ENCODE measurements at places on chromosomes 1 and 21. TPM values are rescaled to one million over a fixed set of nuclear protein-coding genes. Genes with fewer than 3 reads are reported as not detected.

- no peak overlapping the region for H3K4me3 ChIP-seq
- no peak overlapping the region for H3K27ac ChIP-seq
- H3K36me3 ChIP-seq = no peaks in the 10 kb centered on the region
- H3K27me3 ChIP-seq = peaks cover 10% of the 10 kb centered on the region
- no peak for DNase-seq
Observed at GRCh38 chr21:42819861-42820615, 59.3 kb downstream of the WDR4 start.

DNA sequence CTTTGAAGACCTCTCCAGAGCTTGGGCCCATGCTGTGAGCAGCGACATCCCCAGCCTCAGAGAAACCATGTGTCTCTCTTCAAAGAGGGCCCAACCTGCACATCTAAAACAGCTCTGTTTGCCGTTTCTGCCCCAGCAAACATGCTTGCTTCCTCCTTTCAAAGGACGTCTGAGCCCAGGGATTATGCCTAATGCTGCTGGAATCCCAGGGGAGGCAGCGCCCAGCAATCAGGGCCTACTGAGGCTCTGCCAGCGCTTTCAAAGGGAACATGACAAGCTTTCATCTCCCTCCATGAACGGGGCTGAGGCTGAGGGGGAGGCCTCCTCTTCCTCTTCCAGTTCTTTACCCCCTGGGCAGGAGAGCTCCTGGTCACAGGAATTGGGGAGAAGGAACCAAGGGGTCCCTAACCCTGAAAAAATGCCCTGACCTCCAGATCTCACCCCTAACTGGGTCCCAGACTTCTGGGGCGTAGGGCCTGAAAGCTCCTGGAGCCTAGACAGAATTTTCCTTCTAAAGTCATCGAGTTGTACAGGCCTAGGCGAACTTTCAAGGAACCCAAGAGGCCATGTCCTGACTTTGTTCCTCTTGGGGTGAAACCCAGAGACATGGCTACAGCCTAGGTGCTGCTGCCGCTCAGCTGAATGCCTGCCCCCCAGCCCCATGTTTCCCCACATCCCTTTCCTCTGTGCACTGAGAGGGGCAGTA is 13.4 kb upstream of the ASCL5 start:
- H3K4me3 ChIP-seq = no peak overlapping the region
- H3K27ac ChIP-seq = no peak overlapping the region
- no peaks in the 10 kb centered on the region for H3K27me3 ChIP-seq
- DNase-seq = no peak
- peaks cover 14% of the 10 kb centered on the region for H3K36me3 ChIP-seq
- no peaks in the 10 kb centered on the region for H3K4me1 ChIP-seq

EPRS1 gene
- 51.8 TPM for polyA plus RNA-seq

DYRK3 gene
- not detected for polyA plus RNA-seq

DNA sequence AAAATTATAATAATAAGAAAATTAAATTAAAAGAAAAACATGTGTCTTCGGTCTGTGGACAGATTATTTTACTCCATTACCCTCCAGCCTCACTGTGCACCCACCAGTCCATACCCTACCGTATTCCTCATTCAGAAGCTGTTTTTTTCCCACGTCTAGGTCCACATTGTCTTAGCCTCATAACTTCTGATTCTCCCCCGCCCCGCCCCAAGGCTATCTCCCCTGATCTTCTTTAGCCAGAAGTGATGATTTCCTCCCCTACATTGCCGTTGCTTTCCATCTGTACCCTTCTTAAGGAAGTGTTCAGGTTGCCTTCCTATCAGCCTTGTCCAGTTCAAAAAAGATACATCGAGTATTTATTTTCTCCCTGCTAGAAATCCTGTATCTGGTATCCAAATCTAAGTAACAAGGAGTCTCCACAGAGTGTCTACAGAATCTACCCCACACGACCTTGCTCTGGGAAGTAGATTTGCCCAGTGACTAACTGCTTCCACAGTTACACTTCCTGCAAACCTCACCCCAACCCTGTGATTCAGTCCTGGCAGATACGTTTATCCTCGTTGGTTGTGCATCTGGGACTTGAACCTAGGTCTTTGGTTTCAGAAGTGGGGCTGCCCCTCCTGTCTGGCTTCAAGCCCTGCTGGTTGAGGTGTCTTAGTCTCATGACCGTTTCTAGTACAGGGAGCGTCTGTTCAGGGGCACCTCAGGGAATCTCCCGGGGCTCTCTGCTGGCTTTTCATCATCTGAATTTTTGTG is 470.2 kb downstream of the CAMTA1 start:
- H3K36me3 ChIP-seq = no peaks in the 10 kb centered on the region
- no peak overlapping the region for H3K27ac ChIP-seq
- no peak for DNase-seq
- no peaks in the 10 kb centered on the region for H3K27me3 ChIP-seq

CAPZB gene
- 540 TPM for polyA plus RNA-seq

Data from CD8-positive, alpha-beta memory T cell (primary cell).